ENCODE measurements at places on chromosomes 11 and 22.
A peak's percentile ranks its signal among the peaks of the same experiment; 100 is the strongest.

DNA sequence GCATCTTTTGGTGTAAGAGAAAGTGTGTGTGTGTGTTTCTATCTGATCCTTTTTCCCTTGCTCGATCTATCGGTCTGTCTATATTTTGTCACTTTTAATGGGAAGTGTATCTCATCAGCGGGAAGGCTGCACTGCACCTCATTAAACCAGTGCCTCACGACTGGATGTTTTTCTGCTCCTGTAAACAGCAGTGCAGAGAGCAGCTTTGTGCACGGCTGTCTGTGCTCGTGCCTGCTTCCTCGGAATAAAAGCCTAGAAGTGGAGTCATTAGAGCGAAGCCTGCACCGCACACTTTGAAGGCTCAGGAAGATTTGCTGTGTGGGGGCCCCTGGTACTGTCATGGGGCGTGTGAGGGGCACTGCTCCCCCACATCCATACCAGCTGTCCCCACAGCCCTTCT lies 27.0 kb upstream of the PARVG start:
- DNase-seq: no peak

DNA sequence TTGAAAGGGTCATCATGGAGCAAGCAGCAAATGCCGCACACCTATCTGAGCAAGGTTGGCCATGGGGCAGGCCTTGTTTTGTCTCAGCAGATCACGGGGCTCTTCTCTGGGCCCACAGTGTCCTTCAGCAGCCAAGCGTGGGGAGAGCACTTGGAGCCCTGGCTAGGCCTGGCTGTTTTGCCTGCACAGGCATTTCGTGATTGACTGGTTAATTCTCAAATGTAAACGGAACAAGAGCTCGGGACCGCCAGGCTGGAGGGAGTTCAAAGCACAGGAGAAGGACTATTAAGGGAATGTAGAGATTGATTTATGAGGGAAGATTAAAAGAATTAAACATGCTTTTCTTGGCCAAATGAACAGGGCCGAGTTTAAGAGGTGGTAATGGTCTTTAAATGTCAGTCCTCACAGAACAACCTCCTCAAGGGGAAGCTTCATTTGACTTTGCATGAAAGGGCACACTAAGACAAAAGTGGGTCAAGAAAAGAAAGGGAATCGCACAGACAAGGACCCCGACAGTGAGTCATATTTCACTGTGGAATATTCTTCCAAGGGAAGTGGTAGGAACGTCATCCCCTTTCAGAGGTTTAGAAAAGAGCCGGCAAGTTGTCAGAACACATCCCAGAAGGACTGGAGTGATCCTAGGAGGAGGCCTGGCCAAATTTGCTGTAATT lies 20.7 kb downstream of the SPON1 start:
- DNase-seq: no peak

DNA sequence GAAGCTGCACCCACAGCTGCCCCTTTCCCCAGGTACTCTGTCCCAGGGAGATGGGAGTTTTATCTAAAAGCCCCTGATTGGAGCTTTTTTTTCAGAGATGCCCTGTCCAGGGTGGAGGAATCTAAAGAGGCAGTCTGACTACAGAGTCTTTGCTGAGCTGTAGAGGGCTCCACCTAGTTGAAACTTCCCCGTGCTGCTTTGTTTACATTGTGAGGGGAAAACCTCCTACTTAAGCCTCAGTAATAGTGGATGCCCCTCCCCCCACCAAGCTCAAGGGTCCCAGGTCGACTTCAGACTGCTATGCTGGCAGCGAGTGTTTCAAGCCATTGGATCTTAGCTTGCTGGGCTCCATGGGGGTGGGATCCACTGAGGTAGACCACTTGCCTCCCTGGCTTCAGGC lies 470.1 kb upstream of the LARGE1 start:
- peak; percentile 14 for DNase-seq

DNA sequence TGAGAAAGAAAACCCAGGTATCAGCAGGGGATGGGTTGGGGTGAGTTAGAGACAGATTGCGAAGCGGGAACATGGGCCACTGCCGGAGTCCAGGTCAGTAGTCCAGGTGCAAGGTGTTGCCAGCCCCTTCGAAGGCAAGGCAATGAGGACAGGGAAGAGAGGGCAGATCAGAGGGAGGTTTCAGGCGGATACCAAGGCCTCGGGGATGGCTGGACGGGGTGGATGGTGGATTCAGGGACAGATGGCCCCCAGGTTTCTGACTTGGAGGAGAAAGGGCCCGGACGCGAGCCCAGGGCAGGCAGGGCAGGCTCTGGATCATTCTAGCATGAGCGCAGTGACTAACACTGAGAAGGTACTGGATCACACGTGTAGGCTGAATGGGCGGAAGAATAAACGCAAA lies 25.4 kb upstream of the IGSF9B start:
- DNase-seq: no peak

DNA sequence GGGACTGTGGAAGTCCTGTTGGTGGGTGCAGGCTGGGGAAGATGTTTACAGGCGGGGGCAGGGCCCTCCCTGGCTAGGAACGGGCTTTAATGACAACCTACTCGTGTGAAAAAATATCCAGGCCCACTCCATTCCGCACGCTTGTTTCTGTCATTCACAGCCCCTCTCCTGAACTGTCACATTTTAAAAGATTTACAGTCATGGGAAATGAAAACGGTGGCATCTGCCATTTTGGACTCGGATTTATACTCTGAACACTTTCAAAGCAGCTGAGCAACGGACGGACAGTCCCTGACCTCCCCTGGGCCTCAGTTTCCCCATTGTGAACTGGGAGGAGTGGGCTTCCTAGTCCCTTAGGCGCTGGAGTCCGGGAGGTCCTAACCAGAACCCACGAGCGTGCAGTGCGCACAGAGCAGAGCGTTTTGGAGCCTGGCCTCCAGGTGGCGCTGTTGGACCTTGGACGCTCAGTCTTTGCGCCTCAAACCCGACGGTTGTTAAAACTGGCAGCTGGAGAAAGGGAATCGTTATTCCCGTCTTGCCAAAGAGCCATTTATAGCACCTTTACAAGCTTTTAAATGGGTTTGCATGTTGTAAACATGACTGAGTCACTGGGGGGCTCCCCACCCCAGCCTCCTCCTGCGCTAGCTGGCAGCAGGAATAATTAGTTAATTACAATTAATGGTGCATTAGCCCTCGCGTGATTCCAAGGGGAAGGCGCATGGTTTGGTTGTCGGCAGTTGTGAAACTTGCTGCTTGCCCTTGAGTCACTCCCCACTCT lies 75.3 kb downstream of the FBLN1 start:
- peak; percentile 89 for DNase-seq

DNA sequence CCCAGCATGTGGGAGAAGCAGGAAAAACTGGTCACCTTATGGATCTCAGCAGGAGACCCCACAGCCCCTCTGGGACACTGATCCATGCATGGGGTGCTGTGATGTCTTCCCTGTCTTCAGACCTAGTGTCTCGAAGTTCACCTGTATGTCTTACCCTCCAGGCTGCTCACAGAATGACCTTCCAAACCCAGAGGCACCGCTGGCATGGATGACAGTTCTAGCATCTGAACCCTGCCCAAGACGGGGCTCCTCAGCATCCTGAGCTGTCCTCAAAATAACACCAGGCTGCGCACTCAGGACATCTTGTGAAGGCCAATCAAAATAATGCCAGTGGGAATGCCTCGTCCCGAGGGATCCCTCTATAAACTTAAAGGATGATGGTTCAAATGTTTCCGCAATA lies 824.9 kb downstream of the TBC1D22A start:
- DNase-seq: no peak
